T-helper 2 cell treated with Interferon-gamma antibody and Interleukin-4, amounts not matched to agents 5 μg/mL and 100 μg/mL, for 36 hours (primary cell): ENCODE measurements at places on chromosomes 3 and 15.

DNA sequence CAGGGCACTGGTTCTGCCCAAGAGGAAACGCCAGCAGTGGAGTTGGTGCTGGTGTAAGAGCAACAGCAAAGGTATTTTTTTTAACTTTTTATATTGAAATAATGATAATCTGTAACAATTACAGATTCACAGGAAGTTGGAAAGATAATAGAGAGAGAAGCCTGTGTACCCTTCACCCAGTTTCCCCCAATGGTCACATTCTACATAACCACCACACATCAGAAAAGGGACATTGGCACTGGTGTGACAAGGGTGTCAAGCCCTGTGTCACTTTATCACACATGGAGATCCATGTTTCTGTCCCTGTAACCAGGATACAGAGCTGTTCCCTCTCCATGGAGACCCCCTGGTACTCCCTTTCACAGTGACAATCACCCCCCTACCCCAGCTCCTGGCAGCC lies 9.1 kb upstream of the PLXNA1 start:
- DNase-seq, result no peak

- no peak for DNase-seq
Measured at GRCh38 chr3:18892047-18892446, 256.3 kb upstream of the KCNH8 start.

DNA sequence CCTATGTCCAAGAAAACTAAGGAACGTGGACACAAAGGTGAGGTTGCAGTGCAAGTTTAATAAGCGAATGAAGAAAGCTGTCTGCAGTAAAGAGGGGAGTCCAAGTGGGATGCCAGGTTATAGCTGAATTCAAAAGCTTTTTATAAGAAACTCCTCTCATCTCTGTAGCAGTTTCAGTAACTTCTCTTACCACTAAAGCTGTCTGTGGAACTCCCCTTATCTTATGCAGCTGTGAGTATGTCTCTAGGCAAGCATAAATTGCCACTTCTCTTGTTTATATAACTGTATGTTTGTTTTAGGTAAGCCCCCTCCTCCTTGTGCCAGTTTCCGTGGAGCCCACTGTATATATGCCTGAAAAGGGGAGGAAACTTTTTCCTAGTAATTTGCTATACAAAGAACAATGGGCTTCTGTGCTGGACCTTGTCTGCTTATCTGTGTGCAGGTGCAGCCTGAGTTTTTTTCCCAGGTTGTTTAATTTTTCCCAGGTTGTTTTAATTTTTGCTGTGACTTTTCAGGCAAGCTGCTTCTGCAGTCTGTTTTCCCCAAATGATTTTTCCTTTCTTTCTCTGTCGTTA lies 875.1 kb upstream of the EPHA6 start:
- DNase-seq, result no peak

DNA sequence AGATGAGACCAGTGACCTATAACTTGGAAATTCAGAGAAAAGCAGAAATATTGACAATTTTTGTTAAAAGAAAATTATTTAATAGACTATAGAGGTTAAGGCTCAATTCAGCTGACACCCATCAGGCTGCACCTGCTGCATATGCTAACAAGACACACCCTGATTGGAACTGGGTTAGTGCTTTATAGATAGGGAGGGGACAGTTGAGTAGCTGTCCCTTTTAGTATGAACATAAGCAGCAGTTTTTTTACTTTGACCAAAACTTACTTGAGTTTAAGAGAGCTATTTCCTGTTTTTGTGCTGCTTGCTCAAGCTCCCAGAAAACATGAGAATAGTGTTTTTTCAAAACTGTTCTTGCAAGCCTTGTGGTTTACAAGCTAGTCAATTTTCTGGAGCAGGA lies 292.6 kb downstream of the LRRC3B start:
- DNase-seq, result no peak

DNA sequence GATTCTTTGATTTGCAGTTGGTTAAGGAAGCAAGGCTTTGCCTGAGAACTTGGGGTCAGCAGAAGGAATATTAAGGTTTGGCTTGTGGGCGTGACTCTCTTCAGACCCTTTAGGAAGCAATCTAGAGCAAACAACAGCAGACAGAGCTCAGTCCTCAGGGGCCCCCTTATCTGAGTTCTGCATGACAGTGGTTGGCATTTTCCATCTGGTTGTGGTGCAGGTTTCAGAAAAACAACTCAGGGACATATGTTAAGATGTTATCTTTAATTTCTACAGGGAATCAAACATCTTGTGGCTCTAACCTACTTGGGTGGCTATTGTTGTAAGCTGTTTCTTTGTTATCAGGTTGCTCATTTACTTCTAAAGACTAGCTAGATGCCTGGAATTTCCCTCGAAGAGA lies 141.4 kb downstream of the VPS8 start:
- DNase-seq, result peak; percentile 18

DNA sequence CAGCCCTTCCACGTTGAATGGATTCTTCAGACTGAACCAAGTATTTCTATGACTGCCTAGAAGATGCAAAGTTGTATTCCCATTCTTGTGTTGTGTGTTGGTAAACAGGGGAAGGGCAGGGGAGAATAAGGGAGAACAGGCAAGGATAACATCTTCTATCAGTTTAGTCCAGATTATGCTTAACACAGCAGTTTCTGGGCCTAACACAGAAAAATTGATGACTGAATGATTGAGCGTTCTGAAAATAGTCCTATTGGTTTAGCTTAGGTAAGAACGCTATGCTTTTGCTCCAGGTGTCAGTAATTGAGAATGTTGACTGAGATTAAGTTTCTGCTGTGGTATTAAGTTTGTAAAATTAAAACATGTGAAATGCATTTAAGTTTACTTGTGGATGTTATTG lies 8.6 kb downstream of the FOXB1 start:
- DNase-seq, result no peak

GRCh38 chr3:50296721-50297383 lies 2.4 kb downstream of the HYAL3 start:
- no peak for DNase-seq
